ENCODE measurements at places on chromosomes 1 and 21.

GRCh38 chr1:193229136-193229535 lies 42.7 kb upstream of the B3GALT2 start:
- DNase-seq = peak; percentile 37

DNA sequence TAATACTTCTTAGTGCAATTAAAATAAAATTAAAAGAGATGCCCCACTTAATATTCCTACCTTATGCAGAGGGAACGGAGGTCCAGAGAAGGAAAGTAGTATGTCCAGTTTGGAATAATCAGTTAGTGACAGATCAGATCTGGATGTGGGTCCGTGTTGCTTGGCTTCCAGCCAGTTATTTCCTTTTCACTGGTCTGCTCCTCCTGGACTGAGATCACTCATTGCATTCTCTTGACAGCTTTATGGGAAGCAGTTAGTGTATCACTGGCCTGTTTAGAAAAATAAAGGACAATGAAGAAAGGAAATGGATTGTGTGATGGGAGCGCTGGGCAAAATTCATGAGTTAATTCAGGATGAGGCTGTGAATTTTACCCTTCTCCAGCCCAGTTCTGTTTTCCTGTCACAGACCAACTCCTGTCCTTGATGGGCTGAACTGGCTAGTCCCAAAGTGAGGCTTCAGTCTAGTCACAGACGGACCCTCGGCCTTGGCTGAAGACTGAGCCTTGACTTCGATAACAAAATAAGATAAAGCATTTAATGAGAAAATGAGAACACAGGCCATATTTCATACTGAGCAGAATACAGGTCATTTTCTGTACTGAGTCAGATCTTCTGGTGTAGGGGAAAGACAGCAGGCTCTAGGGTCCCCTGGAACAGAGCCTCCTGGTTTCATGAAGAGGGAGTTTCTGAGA lies 85.2 kb upstream of the TRABD2B start:
- DNase-seq = no peak

DNA sequence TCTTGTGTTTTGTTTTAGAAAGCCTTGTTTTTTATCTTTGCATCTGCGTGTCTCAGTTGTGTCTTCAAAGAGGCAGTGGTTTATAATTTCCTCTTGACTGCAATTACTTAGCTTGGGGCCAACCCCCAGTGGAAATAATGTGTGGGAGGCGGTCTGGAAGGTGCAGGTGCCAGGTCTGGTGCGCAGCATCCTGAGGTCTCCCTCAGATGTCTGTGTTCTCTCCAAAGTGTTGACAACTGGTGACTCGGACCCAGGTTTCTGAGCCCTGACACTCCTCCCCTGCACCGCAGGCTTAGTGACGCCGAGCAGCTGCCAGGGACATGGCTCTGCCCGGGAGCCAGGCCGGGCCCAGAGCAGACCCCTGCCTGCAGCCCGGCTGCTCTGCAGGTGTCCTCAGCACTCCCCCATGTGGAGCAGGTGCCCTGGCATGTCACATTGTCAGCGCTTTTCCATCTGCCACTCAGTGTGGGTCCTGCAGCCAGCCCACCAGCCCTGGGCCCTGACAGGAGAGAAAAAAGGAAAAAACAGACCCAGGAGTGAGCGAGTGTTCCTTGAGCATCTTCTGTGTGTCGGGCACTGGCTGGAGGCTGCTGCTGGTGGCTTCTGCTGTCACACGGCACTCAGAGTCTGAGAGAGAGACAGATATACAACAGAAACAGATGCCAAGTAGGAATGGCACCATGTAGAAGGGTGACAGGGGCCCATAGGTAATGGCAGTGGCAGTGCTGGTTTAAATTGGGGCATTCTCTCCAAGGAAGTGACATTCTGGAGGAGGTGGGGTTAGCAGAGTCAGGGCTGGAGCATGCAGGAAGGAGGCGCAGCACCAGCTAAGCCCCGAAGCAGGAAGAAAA lies 24.8 kb upstream of the SELENON start:
- no peak for DNase-seq

DNA sequence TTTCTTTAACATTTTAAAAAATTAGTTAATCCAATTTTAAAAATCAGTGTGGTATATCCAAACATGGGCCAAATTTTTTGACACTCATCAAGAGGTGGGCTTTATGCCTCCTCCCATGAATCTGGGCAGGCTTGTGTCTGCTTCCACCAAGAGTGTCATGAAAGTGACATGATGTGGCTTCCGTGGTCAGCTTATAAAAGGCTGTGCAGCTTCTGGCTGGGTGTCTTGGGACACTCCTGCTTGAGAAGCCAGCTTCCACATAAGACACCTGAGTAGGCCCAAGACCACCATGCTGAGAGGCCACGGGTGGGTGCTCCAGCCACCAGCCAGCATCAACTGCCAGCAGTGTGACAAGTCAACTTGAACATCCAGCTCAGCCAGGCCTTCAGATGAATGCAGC lies 74.3 kb upstream of the RUNX3 start:
- no peak for DNase-seq

- DNase-seq = no peak
These were observed 33.5 kb downstream of the UBE2G2 start for GRCh38 chr21:44767834-44768831.

DNA sequence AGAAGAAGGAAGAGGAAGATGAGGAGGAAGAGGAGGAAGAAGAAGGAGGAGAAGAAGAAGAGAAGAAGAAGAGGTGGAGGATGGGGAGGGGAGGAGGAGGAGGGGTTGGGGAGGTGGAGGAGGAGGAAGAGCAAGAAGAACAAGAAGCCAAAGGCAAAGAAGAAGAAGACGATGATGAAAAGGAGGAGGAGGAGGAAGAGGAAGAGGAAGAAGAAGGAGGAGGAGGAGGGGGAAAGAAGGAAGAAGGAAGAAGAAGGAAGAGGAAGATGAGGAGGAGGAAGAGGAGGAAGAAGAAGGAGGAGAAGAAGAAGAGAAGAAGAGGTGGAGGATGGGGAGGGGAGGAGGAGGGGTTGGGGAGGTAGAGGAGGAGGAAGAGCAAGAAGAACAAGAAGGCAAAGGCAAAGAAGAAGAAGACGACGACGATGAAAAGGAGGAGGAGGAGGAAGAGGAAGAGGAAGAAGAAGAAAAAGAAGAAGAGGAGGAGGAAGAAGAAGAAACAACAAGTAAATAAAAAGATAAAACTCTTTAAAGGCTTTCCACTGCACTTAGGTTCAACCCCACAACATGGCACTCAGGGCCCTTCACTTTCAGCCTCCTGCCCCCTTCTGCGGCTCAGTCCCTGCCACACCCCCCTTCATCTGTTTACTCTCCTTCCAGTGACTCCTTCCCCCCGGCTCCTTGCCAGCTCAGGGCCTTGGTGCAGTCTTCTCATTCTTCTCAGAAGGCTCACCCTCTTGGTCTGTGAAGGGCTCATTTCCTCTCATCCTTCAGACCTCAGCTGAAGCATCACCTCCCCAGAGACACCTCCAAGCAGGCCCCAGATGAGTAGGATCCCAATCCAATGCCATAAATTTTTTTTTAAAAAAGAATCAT lies 114.0 kb downstream of the KCNN3 start:
- no peak for DNase-seq

GRCh38 chr1:21775550-21775914 lies 7.4 kb downstream of the USP48 start:
- DNase-seq = no peak

DNA sequence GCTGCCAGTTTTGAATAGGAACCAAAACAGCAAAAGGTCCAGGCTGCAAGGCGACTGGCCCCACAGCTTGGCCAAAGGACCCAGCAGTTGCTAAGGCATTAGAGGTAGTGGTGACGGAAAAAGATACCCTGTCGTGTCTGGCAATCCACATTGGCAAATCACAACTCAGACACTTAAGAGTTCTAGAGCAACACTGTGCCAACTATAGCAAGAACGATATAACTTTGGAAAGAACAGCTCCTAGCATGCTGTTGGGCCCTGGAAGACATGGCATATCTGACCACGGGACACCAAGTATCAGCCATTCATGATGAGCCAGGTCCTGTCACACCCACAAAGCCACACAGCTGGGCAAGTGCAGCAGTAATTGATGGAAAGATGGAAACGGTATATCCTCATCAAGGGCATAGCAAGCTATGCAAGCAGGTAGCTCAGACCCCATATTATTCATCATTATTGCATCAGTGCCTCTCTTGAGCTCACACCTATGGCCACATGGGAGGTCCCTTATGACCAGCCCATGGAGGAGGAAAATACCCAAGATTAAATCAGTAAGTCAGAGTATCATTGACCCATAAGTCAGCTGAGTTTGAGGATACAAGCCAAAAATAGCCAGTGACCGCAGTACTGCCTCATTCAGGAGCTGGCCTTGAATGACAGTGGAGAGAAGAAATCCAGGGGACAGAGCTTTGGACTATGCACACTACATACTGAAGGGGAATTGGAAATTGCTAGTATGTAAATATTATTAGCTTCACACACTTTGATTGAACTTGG lies 221.2 kb downstream of the SETD4 start:
- peak; percentile 8 for DNase-seq

DNA sequence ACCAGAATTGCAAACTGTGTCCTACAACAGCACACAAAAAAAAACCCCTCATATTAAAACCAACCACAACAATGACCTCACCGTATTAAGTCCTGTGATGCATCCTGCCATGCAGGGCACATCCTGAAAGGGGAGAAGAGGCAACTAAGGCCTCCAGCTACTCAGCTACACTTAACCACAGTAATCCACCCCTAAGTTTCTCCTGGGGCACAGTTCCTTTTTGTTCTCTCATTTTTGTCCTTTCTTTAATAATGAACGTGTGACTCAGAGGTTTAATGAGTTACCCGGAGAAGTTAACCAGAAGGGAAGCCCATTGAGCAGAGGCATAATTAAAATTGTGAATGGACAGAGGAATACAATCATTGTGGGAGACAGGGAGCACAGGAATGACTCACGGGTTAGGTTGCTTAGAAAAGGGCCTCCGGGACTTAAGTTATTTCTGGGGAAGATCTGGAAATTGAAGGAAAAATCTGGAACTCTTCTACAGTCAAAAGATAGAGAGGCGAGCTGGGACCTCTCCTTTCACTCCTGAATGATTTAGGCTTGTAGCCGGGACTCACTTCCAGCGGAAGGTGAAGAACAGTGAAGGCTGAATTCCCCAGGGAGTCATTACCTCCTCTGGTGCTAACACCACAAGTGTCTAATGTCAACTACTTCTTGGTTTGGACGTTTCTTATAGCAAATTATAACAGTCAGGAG lies 36.9 kb upstream of the HIVEP3 start:
- peak; percentile 99 for DNase-seq

- DNase-seq = no peak
These were observed 123.6 kb downstream of the DTL start for GRCh38 chr1:212158912-212159796.

DNA sequence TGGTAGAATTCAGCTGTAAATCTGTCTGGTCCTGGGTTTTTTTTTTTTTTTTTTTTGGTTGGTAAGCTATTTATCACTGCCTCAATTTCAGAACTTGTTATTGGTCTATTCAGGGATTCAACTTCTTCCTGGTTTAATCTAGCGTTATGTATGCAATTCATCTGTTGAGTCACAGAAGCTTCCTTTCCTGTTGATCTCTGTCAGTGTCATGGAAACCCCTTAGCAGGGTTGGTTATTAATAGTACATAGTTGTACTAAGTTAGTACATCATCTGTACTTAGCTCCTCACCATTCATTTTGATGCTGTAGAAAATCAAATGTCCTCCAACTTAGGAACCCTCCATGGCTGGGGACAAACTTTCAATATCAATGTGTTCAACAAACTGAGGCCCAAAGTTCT lies 51.0 kb upstream of the BARHL2 start:
- no peak for DNase-seq

DNA sequence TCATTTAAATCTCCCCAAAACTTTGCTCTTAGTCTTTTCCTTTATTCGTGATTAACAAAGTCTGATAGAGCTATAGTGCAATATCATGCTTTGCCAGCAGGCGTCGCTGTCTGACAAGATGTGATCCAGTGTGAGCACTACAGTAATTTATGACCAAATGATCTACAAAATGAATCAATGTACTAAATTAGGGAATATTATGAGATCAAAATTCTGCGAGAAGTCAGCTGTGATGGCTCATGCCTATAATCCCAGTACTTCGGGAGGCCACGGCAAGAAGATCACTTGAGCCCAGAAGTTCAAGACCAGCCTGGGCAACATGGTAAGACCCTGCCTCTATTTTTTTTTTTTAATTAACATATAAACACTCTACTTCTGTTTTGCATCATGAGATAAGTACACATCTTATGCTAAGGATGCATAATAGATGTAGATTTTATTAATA lies 3.6 kb upstream of the SPSB1 start:
- DNase-seq = peak; percentile 61

DNA sequence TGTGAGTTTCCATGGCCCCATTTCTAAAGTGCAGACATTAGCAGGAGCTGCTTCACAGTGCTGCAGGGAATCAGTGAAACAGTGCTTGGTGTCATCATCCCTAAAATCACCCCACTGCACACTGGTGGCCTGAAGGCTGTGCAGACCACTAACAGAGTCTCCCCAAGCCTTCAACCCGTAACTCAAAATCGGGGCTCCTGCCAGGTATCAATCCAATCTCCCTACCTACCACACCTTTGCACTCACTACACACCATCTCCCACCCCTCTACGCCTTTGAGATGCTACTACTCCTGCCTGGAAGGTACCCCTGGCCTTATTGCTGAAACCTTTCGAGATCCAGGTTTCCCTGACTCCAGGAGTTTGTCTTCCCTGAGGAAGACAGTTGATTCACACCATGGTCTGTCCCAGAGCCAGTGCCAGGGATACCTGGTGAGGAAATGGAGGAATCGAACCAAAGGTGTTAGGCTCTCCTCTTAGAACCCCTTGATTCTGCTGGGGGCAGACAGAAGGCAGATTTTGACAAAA lies 25.5 kb downstream of the SLC2A1 start:
- no peak for DNase-seq

DNA sequence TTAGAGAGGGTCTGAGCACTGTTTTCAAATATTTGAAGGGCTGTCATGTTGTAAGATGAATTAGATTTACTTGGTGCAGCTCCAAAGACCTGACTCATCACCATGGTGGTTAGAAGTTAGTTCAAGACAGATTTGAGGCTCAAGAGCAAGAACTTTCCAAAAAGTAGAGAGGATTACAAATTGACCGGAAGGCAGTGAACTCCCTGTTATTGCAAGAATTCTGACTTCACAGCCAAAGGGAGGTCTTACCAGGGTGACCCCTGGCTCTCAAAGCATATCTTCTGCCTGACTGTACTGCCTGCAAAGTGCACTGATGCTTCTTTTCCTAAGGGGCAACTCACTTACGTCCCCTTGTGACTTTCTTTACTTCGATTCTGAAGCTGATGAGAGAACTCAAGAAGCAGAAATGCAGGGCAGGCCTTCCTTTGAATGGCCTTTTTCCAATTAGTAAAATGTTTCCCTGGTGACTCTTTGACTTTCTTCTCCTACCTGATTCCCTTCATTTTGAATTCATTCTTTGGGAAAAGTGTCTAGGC lies 86.4 kb downstream of the NAV1 start:
- no peak for DNase-seq

GRCh38 chr21:33916200-33916567 lies 580 bp upstream of the ATP5PO start:
- no peak for DNase-seq

GRCh38 chr1:51622455-51622913 lies 5.6 kb downstream of the OSBPL9 start:
- peak; percentile 89 for DNase-seq

- peak; percentile 78 for DNase-seq
These were observed 49.7 kb upstream of the MACF1 start for GRCh38 chr1:39154553-39155421.
